Pons (tissue), 1 donor: ENCODE measurements at places on chromosomes 7 and 10.

DNA sequence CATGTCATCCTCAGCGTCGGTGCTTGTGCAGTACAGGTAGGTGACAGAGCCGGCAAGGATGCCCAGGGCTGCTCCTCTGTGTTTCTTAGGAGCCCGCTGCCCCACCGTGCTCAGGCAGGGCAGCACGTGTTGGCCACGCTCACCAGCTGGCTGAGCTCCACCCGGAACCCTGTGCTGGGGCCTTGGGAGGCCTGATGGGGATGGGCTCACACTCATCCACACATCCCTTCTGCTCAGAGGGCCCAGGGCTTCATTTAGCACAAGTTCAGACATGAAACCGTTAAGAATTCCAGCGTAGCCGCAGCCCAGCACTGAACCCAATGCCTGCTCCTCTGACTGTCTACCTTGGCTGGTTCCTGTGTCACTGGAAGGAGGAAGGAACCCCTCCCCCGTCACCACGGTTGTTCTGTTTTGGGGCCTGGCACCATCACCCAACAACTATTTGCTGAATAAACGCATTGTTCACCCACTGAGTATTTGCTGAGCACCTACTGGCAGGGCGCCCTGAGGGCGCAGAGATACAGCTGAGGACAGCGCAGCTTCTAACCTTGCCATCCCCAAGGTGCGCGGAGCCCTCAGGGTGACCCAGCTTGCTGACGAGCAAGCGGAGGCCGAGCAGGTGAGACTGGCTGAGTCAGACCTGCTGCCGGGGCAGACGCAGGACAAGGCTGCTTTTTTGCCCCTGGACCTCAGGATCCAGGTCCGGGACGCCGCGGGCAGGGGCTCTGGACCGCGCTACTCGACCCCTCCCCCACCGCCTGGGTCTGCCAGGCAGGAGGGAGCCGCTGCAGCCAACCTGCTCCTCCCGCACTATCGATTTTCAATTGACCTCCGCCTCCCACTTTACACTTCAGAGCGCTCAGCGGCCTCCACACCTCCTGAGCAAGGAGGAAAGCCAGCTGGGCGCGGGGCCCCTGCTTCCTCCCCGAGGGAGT, 50.6 kb upstream of the RET start:
- DNase-seq, result no peak

- DNase-seq, result no peak
Measured at GRCh38 chr10:16606421-16606820, 84.7 kb upstream of the C1QL3 start.

- peak; percentile 32 for DNase-seq
Measured at GRCh38 chr7:132247995-132248618, 328.2 kb downstream of the PLXNA4 start.

DNA sequence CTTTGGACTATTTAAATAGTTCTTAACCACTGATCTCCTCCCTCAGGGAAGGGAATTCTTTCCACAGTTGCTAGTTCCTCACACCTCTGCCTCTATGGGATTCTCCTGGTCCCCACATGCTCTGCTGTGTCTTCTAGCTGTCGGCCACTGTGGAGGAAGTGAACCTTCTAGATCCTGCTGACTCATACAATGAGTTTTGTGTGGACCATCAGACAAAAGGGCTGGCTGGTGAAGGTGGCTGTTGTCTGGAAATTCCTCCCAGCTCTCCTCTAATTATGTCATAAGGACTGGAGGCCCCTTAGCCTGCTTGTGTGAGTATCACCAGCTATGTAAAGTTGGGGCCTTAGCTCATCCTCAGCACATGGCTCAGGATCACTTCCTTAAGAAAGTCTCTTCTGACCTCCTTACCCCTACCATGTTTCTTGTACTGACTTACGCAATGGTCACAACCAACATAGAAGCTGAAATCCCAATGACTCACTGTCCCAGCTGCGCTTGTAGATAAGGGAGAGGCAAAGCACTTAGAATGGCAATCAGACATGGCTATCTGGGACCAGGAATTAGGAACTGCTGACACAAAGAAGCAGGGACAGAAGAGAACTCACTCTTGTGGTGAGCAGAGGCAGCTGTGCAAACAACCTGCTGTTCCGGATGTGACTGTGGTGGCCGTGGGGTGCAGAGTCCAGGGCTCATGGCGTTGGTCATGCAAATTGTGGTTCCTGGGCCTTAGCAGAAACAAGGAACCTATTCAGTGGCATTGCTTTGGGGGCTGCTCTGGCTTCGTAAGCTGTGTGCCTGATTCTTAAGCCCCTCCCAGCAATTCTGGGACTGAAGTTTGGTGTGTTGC, 2.5 kb upstream of the MACC1 start:
- peak; percentile 72 for DNase-seq

- no peak for DNase-seq
Measured at GRCh38 chr7:78493401-78493800, 694.8 kb downstream of the PHTF2 start.

DNA sequence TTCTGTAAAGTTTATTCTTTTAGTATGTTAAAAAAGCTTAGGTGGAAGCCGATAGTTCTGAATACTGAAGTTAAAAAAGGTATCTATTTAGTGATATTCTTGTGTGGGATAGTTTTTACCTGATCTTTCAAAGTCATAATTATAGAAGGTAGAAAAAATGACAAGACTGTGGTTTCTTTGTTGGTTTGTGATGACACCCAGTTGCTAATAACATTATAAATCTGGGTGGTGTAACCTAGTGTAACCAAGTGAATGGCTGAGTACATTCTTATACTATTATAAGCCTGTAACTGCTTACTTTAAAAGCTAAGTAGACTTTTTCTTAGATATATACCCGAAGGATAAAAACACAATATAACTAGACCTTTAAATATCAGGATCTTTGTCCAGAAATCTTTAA, 2.3 kb downstream of the CDK13 start:
- no peak for DNase-seq
